Cardiac fibroblast (primary cell): ENCODE measurements at places on chromosomes 7 and 10.

GRCh38 chr10:22978287-22978686 is 50.4 kb downstream of the ARMC3 start:
- DNase-seq, result no peak

DNA sequence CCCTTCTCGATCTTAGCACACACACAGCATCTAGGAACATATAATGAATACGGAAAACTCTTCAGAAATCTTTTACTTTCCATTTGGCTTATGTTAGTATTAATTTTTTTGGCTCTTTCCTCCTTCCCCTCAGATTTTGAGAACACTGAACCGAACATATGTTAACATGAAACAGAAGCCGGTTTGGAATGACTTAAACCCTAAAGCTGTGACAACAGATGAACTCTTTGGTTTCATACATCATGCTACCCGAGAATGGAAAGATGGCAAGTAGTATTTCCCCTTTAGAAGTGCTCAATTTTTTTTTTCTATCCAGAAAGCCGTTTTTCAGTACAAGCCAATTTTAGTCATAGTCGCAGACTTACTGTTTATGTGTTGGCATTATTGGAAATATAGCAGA is 164.7 kb downstream of the DNAH11 start:
- no peak for DNase-seq

DNA sequence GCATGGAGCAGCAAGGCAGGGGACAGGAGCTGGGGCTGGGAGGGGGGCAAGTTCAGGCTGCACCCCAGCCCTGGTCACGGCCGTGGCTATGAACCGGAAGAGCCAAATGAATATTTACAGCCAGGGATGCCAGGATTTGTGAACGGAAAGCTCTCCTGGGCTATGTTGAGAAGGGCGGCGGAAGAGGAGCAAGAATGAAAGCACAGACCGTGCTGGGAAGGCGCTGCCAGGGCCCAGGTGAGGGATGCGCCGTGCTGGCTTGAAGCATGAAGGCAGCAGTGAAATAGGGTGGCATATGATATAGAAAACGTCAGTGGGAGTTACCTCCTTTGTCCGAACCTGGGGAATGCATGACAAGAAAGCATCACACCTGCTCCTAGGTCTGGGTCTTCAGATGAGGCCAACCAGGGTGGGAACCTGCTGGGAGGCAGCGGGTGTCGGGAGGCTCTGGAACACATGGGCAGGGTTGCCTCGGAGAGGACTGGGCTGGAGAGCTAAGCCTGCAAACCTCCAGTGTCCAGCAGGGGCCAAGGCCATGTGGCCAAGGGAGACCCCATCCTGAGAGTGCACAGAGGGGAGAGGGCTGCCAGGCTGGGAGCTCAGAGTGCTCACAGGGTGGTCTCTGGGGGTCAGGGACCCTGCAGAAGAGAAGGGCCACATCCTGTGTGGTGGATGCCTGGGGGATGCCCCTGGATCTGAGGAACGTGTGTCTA is 120.6 kb upstream of the TCERG1L start:
- no peak for DNase-seq

- DNase-seq, result no peak
Measured at GRCh38 chr7:96527133-96527827, 182.4 kb downstream of the SEM1 start.

- DNase-seq, result no peak
Measured at GRCh38 chr10:114305521-114305925, 66.5 kb downstream of the VWA2 start.

GRCh38 chr7:3133811-3134385 is 90.2 kb upstream of the CARD11 start:
- no peak for DNase-seq

DNA sequence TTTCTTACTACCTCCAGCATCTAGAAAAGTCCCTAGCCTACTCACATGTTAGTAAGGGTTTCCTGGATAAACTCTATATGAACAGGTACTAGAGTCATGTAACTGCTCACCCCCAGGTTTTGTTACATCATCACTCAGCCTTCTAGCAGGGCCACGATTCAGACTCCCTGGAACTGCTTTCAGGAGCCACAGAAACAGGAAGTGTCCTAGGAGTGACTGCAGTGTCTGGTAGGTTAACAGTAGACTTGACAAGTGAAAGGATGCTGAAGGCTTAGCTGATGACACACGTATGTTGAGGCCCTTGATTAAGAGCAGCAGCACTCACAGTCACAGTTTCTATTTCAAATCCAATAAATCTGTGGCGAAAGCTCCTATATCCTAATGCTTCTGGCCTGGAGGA is 101.2 kb downstream of the DNMBP start:
- DNase-seq, result no peak

GRCh38 chr7:2313450-2314208 is 612 bp downstream of the SNX8 start:
- no peak for DNase-seq

GRCh38 chr10:70722820-70723424 is 50.6 kb downstream of the ADAMTS14 start:
- DNase-seq, result peak; percentile 66

DNA sequence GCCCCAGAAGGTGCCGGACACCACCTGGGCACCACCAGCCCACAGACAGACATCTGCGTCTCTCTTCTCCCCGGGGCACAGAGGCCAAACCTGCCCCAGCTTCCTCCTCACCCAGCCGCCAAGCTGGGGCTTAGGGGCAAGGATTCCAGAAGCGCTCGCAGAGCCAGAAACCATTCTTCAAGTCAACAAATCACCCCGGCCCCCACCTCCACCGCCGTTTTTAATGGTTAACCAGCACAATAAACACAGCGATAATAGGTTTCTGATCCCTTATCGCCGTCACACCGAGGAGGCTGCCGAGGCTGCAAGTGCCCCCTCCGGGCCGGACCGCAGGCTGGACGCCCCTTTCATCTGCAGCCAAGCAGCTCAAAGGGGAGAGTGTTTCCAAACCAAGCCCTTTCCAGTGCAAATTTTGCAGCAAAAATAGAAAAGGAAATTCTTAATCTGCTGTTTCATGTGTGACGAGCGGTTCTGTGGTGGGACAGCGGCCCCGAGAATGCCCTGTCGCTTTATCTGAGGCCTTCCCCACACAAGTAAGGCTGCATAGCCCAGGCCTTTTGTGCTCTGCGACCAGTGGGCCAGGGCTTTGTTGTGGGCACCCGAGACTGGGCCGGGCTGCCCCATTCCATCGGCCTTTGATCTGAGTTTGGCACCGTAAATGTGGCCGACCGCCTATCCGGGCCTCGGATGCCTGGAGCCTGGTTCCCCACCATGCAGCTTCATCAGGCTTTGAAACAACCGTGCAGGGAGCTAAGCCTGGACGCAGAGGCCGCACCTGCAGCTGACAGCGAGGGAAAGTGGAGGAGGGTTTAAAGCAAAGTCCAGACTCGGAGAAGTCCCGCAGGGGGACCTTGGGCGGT is 83.2 kb downstream of the FOXL3 start:
- no peak for DNase-seq

DNA sequence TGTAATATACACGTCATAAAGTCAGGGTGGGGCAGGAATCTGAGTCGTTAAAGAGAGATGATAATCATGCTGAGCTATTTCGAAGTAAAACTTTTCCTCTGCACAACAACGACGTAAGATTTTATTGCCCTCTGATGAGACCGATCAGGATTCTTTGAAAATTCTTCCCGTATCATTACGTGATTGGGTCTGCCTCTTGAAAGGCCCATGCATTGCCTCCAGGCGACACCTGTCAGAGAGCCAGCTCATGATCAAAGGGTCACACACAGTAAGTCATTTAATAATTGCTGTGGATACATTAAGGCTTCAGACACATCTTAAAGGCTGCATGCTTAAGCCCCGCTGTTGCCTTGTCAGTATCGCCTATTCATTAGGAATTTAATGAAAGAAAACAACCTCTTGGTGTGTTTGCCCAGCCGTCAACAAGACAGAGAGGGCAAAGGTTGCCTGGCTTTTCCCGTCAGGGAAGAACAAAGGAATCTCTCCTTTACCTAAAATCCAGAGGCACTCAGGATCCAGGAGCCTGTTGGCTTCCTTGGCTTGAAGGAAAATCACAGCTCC is 189.0 kb upstream of the SH2B2 start:
- DNase-seq, result no peak

GRCh38 chr7:155296006-155296787 is 1.5 kb upstream of the INSIG1 start:
- DNase-seq, result no peak

GRCh38 chr10:105243381-105243780 is 602.3 kb downstream of the SORCS3 start:
- no peak for DNase-seq

DNA sequence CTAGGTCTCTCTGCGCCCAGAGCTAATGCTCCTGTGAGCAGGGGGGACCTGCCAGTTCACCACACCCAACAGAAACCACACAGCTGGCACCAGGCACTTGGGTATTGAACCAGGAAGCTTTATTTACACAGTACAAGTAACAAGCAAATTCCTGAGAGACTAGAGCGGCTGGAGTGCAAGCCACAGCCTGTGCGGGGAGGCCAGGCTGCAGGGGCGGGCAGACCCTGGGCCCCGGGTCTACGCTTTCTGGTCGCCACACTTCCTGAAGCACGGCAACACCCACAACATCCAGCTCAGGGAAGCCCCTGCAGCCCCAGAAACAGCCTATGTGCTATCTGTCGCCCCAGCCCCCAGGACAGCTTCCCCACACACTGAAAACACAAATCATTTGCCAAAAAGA is 125.0 kb downstream of the FAM53B start:
- DNase-seq, result no peak

GRCh38 chr7:17680026-17680425 is 260.3 kb downstream of the SNX13 start:
- DNase-seq, result peak; percentile 95

- DNase-seq, result no peak
Measured at GRCh38 chr10:35554461-35555056, 50.6 kb upstream of the GJD4 start.

DNA sequence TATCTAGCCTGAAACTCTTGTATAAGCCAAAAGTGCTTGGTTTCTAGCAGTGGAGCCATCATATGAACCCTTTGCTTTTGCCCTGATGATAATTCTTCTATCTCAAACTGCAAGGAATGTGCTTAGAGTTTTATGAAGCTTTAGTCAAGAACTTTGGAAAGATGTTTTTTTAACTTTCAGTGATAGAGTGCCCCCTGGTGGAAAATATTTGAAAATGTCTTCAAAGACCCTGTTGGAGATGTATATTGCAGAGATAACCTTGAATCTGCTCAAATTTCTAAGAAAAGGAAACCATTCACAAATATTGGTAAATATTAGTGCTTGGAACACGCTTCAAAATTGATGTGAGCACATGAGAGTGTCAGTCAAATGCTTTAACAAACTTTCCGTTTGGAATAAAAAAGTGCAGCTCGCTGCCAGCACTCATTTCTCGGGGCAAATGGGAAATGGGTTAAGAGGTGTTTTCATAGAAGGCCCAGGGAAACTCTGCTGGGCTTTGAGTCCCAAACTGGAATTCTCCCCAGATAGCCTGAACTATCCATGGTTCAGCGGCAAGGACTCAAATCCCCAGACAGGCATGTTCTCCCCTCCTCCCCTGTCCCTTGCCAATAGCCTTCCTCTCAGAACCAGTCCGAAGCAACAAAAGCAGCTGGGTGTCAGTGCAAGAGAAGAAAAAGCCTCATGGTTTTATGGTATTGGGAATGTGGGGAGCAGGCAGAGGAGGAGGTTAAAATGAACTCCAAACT is 129.3 kb downstream of the MYOF start:
- DNase-seq, result peak; percentile 67

DNA sequence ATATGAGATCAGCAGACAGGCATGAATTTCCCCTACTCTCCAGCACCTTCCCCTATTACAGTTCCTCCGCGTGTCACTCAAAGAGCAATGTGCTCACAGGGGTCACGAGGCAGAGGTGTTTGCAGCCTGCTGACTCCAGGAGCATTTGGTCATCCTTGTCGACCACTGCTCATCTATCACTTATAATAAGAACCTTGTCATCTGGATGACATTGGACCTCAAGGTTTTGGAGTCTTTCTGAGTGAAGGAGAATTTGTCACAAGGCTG is 32.9 kb upstream of the PLPP4 start:
- no peak for DNase-seq
